NCI-H1417 (cell line): ENCODE measurements at places on chromosomes 1 and 21.

GRCh38 chr1:211257826-211258225 is 1.3 kb upstream of the RCOR3 start:
- no peak for DNase-seq

GRCh38 chr1:64912191-64912590 is 54.2 kb downstream of the JAK1 start:
- DNase-seq, result no peak

- DNase-seq, result no peak
Measured at GRCh38 chr1:195866091-195866780, 742.0 kb downstream of the KCNT2 start.

- no peak for DNase-seq
Measured at GRCh38 chr1:85224295-85224694, 23.5 kb upstream of the SYDE2 start.

GRCh38 chr1:224872832-224873433 is 56.5 kb upstream of the DNAH14 start:
- DNase-seq, result no peak
